ENCODE measurements at places on chromosomes 7 and 10. TPM values are rescaled to one million over a fixed set of nuclear protein-coding genes. Genes with fewer than 3 reads are reported as not detected.

INMT gene
- not detected for total RNA-seq

CCSER2 gene
- total RNA-seq, result 15.4 TPM

TEX47 gene
- total RNA-seq, result not detected

CTAGE4 gene
- total RNA-seq, result not detected

CCNJ gene
- total RNA-seq, result 7.2 TPM

AKR1C8 gene
- total RNA-seq, result 0.49 TPM

TPST1 gene
- total RNA-seq, result 10.1 TPM

DNAH11 gene
- 0.26 TPM for total RNA-seq

ZNF503 gene
- 12.5 TPM for total RNA-seq

PHYH gene
- 31.0 TPM for total RNA-seq

ELN gene
- total RNA-seq, result 0.10 TPM

LBX1 gene
- not detected for total RNA-seq

ANKRD22 gene
- total RNA-seq, result 0.48 TPM

GHRHR gene
- not detected for total RNA-seq

DIP2C gene
- total RNA-seq, result 7.6 TPM

ARPC1B gene
- 301 TPM for total RNA-seq

ZNF117 gene
- total RNA-seq, result 0.16 TPM

HOXA2 gene
- total RNA-seq, result 1.4 TPM

SERPINE1 gene
- 846 TPM for total RNA-seq

NAT16 gene
- total RNA-seq, result 0.17 TPM

MBLAC1 gene
- 2.3 TPM for total RNA-seq

NME8 gene
- total RNA-seq, result not detected

PON1 gene
- 0.28 TPM for total RNA-seq

ARMC3 gene
- 0.65 TPM for total RNA-seq

CAV2 gene
- 168 TPM for total RNA-seq

UNC5B gene
- total RNA-seq, result 0.87 TPM

WDR37 gene
- total RNA-seq, result 7.9 TPM

RET gene
- total RNA-seq, result 0.50 TPM

SRGN gene
- 59.5 TPM for total RNA-seq

KCNIP2 gene
- total RNA-seq, result 1.1 TPM

MOGAT3 gene
- total RNA-seq, result not detected

RINT1 gene
- 15.5 TPM for total RNA-seq

DDIT4 gene
- 153 TPM for total RNA-seq

RPEL1 gene
- not detected for total RNA-seq

NUDT1 gene
- total RNA-seq, result 88.3 TPM

Data from A549 treated with DMSO at 1 μM for 4 hours (cell line).